Hindlimb muscle (tissue), 1 donor: ENCODE measurements at places on chromosomes 13 and 19. TPM values are rescaled to one million over a fixed set of nuclear protein-coding genes. Genes with fewer than 3 reads are reported as not detected.

- no peak for DNase-seq
These were observed 47.1 kb upstream of the ZMYM5 start for GRCh38 chr13:19910336-19911072.

- no peak for DNase-seq
These were observed 811 bp upstream of the ZNF8 start for GRCh38 chr19:58277748-58278540.

- no peak for DNase-seq
These were observed 25.7 kb downstream of the SHC2 start for GRCh38 chr19:435056-435706.

DNA sequence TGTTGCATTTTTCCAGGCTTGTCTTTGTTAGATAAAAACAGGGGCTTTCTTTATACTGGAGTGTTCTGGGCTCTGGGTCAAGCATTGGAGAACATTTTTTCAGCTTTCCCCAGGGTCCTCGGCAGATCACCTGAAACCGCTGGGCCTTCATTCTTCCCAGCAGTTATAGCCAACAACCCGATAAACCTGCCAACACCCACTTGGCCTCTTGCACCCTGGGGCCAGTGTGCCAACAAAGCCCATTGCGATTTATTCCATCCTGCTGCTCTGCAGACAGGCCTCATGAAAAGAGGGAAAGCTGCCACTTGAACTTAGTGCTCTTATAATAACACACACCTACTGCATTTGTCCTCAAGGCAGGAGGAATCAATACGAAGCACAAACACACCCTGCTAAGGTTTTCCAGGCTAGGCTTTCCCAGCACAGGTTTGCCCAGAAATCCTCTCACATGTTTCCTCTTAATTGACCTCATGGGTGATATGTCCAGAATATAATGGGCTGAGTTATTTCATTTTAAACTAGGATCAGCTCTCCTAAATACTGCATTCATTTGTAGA lies 669.3 kb downstream of the LIG4 start:
- no peak for DNase-seq

GRCh38 chr19:41621654-41622053 lies 5.2 kb downstream of the CEACAM4 start:
- no peak for DNase-seq

- DNase-seq: no peak
These were observed 94.6 kb downstream of the KL start for GRCh38 chr13:33110713-33111413.

GRCh38 chr19:5290336-5291262 lies 50.0 kb downstream of the PTPRS start:
- no peak for DNase-seq

DNA sequence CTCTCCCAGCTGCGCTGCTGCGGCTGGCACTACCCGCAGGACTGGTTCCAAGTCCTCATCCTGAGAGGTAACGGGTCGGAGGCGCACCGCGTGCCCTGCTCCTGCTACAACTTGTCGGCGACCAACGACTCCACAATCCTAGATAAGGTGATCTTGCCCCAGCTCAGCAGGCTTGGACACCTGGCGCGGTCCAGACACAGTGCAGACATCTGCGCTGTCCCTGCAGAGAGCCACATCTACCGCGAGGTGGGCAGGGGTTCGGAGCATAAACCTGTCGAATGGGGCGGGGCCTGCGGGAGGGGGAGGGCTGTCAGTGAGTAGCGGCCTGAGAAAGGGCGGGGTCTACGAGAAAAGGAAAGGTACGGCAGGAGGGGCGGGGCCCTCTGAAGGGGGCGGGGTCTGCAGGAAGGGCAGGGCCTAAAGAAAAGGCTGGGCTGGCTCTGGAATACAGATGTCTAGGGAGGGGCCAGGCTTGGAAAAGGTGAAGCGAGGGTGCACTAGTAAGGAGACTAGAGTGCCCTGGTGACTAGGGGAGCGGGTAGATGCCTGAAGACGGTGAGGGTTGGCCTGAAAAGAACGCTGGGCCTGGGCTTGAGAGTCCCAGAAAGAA lies 3.6 kb downstream of the CD37 start:
- DNase-seq: no peak

- DNase-seq: peak; percentile 36
These were observed 10.5 kb upstream of the B3GNT3 start for GRCh38 chr19:17784201-17785008.

DNA sequence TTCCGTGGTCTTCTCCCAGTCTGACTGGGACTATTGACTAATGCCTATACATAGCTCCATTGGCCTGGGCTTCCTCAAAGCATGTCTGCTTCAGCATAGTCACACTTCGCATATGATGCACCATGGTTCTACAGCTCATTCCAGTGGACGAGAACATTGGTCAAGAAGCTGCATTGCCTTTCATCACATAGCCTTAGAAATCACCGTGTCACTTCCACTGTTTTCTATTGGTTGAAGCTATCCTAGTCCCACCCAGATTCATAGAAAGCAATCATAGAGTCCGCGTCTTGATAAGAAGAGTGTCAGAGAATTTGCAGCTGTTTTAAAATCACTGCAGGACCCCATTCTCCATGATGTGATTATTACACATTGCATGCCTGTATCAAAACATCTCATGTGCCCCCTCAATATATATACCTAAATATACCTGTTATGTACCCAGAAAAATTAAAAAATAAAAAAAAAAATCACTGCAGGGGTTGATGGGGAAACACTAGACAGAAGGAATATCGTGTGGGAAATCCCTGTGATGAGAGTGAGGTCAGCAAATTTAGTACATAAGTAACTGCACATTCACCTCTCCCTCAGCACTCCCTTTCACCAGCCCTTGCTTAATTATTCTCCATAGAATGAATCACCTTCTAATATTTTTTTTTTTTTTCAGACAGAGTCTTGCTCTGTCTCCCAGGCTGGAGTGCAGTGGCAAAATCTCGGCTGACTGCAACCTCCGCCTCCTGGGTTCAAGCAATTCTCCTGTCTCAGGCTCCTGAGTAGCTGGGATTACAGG lies 2.2 kb upstream of the ARHGAP33 start:
- DNase-seq: no peak

DNA sequence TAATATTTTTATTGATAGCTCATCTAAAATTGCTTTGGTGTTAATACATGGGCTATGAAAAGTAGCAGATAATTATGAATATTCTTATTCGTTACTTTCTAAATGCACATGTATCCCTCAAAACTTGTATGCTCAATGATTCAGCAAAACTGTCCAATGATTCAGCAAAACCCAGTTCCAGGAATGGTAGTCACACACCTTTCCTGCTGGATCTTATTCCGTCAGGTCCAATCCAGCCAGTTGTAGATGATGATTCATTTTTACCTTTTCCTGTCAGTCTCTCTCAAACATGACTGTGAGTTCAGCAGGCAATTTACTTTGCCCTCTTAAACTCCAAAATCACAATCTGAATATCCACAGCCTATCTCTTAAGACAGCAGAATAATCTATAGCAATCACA lies 1082.6 kb downstream of the EFNB2 start:
- no peak for DNase-seq

DNA sequence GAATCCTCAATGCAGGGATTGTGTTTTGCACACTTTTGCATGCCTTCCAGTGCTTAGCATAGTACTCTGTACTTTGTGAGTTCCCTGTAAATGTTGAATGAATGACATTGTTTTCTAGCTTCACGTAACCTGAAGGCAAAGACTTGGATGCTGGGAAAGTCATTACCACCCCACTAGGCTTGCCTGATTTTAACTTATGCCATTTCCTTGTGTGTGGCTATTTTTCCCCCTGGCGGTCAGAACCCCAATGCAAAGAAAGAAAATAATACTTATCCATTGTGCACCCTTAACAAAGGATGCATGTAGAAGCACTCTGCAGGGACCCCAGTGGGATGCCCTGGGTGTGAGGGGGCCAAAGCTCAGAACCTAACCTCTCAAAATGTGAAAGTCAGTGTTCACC lies 1.2 kb upstream of the ENOX1 start:
- DNase-seq: peak; percentile 59

GRCh38 chr13:34555988-34556387 lies 386.1 kb upstream of the NBEA start:
- no peak for DNase-seq

- no peak for DNase-seq
These were observed 14.7 kb upstream of the B3GLCT start for GRCh38 chr13:31184981-31185645.

DNA sequence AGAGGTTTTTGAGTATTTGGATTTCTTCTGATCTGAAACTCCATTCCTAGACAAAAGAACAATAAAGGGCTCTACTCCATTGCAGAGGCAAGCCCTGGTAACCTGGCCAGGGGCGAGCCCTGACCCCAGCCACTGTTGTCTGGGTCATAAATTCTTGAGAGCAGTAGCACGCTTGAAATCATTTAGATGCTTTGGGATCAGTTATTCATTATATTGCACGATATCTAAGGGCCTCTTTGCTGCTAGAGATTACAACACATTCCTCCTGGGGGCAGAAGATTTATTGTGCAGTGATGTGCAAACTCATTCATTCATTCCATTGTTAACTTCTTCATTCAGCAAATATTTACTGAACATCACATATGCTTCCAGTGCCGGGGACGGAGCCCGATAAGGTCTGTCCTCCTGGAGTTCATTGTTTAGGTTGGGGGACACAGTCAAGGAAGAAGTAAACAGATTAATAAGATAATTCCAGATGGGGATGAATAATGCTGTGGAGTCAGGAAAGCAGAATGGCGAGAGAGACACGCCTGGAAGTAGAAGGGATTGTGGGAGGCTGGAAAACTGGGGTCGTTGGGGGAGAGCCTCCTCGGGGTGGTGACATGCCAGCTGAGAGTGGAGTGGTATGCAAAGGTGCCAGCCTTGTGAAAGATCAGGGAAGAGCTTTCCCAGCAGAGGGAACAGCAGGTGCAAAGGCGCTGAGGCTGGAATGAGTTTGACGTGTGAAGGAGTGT lies 34.9 kb downstream of the SIPA1L3 start:
- DNase-seq: no peak

GRCh38 chr19:8240274-8241229 lies 31.4 kb downstream of the CERS4 start:
- peak; percentile 85 for DNase-seq

DNA sequence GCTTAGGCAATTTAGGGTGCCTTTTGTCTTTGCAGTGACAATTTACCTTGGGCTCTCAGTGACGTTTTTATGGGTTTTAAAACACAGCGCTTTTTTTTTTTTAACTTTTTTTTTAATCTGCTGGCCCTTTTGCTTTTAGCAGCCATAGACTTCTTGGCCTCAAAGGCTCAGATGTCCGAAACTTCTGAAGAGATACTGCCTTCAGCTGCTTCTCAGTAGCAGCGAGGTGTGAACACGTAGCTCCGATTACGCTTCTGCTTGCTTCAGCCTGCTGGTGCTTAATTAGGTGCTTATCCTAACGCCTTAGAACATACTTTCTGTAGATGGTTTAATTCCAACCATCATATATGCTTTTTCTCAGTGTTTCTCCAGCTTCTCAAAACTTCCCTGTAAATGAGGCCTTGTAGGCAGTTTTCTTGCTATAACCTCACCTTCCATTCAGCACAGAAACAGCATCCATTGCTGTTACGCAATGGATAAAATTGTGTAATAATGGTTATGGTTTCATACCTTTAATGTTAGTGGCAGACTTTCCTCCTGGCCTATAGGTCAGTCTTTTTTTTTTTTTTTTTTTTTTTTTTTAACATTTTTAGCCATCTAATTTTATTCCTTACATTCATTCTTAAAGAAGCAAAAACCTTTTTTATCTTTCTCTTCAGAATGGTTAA lies 723.9 kb downstream of the GPC5 start:
- DNase-seq: no peak

- no peak for DNase-seq
These were observed 1.0 kb downstream of the AMH start for GRCh38 chr19:2249880-2250765.

DNA sequence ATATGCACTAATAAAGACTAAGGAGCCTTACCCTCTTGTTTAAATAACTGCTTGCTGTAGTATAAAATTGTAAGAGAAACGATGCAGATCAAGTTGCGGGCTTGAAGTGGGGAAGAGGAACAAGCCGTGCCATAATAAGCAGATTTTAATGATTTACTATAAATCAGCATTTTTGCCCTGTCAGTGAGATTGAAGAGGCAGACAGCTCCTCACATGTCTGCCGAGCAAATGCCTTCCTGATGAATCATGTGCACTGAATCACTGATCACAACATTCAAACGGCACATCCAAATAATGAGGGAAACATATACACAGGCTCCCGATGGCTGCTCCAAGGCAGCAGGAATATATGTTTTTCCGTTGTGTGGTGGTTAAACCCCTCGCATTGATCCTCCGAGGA lies 282.9 kb downstream of the TSHZ3 start:
- DNase-seq: no peak

DNA sequence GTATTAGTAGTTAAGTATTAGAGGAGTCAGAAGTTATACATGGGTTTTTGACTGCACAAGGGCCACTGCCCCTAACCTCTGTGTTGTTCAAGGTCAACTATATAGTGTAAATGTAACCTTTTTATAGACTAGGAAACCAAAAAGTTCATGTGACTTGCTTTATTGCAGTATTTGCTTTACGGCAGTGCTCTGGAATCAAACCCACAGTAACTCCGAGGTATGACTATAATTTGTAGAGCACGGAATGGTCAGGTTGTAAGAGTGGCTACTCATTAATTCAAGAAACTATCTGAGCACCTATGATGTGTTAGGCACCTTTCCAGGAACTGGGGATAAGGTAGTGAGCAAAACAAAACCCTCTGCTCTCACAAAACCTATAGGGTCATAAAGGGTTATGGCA lies 22.2 kb downstream of the SUPT20H start:
- no peak for DNase-seq

- no peak for DNase-seq
These were observed 93.1 kb downstream of the STOML3 start for GRCh38 chr13:38897521-38897920.

TRPC4 gene
- polyA plus RNA-seq: 1.4 TPM

PCID2 gene
- polyA plus RNA-seq: 37.6 TPM

KCNRG gene
- polyA plus RNA-seq: 1.1 TPM

SPACA6 gene
- 9.1 TPM for polyA plus RNA-seq

PEX11G gene
- polyA plus RNA-seq: 4.0 TPM

USHBP1 gene
- polyA plus RNA-seq: 8.8 TPM

MARK4 gene
- polyA plus RNA-seq: 39.1 TPM

CYP2A6 gene
- polyA plus RNA-seq: not detected

RNF113B gene
- polyA plus RNA-seq: not detected

TMEM38A gene
- 159 TPM for polyA plus RNA-seq
